Hair follicle dermal papilla cell (primary cell): ENCODE measurements at places on chromosomes 13 and 19. TPM values are rescaled to one million over a fixed set of nuclear protein-coding genes. Genes with fewer than 3 reads are reported as not detected.

VPS36 gene
- 36.7 and 38.9 TPM in 2 replicates for total RNA-seq

TUBA3C gene
- not detected in 2 replicates for total RNA-seq

VAV1 gene
- not detected in 2 replicates for total RNA-seq

ATXN8OS gene
- total RNA-seq: not detected in 2 replicates

CRB3 gene
- not detected in 2 replicates for total RNA-seq

ZNF667 gene
- total RNA-seq: 3.9 and 4.9 TPM in 2 replicates

ZNF208 gene
- 1.9 and 5.2 TPM in 2 replicates for total RNA-seq

OR10H1 gene
- not detected in 2 replicates for total RNA-seq

FARP1 gene
- total RNA-seq: 48.5 and 78.7 TPM in 2 replicates

NMRK2 gene
- total RNA-seq: not detected in 2 replicates

IGLON5 gene
- not detected in 2 replicates for total RNA-seq

MAMSTR gene
- total RNA-seq: 0.97 and 1.5 TPM in 2 replicates

SLC8A2 gene
- total RNA-seq: 0.97 TPM in 1 of 2 replicates, not detected in the other

IL12RB1 gene
- total RNA-seq: 1.6 and 1.8 TPM in 2 replicates

ERVK3-1 gene
- total RNA-seq: 26.4 and 31.9 TPM in 2 replicates

THAP8 gene
- total RNA-seq: 8.0 and 8.9 TPM in 2 replicates

ZNF302 gene
- 18.0 and 19.8 TPM in 2 replicates for total RNA-seq

ZGLP1 gene
- total RNA-seq: 0.81 and 1.8 TPM in 2 replicates

KISS1R gene
- total RNA-seq: not detected in 2 replicates

GIPC3 gene
- total RNA-seq: 0.16 and 0.24 TPM in 2 replicates

NAPSA gene
- total RNA-seq: not detected in 2 replicates

ATP12A gene
- total RNA-seq: 0.12 and 0.32 TPM in 2 replicates

S1PR4 gene
- not detected in 2 replicates for total RNA-seq

TUBB4A gene
- not detected in 2 replicates for total RNA-seq

RASIP1 gene
- total RNA-seq: 0.32 and 0.36 TPM in 2 replicates

PALM gene
- total RNA-seq: 0.73 and 0.97 TPM in 2 replicates

LIPE gene
- 3.1 and 3.3 TPM in 2 replicates for total RNA-seq

ATP4B gene
- total RNA-seq: not detected in 2 replicates

GNG7 gene
- 0.36 and 0.65 TPM in 2 replicates for total RNA-seq

TMIGD2 gene
- 0.36 TPM in 1 of 2 replicates, not detected in the other for total RNA-seq

EFNA2 gene
- not detected in 2 replicates for total RNA-seq

CILP2 gene
- 0.32 and 0.36 TPM in 2 replicates for total RNA-seq

PCP2 gene
- total RNA-seq: not detected in 2 replicates

SPRED3 gene
- 1.5 and 2.1 TPM in 2 replicates for total RNA-seq

FPR2 gene
- not detected in 2 replicates for total RNA-seq

KLK3 gene
- not detected in 2 replicates for total RNA-seq

SPTBN4 gene
- 2.1 and 2.3 TPM in 2 replicates for total RNA-seq

ZNF418 gene
- 3.9 and 6.3 TPM in 2 replicates for total RNA-seq

EPSTI1 gene
- total RNA-seq: 17.1 and 26.4 TPM in 2 replicates

OR7D2 gene
- not detected in 2 replicates for total RNA-seq

BCAM gene
- total RNA-seq: 1.6 and 3.6 TPM in 2 replicates

ZNF729 gene
- not detected in 2 replicates for total RNA-seq

GRIN3B gene
- total RNA-seq: 0.85 and 1.5 TPM in 2 replicates

SIGLEC8 gene
- not detected in 2 replicates for total RNA-seq

ZIC2 gene
- under 0.01 TPM in 1 of 2 replicates, not detected in the other for total RNA-seq

METTL21C gene
- total RNA-seq: not detected in 2 replicates
